DMS 273 treated with DMSO at 0.1 percent for 48 hours (cell line): ENCODE measurements at places on chromosomes 16 and 17.

DNA sequence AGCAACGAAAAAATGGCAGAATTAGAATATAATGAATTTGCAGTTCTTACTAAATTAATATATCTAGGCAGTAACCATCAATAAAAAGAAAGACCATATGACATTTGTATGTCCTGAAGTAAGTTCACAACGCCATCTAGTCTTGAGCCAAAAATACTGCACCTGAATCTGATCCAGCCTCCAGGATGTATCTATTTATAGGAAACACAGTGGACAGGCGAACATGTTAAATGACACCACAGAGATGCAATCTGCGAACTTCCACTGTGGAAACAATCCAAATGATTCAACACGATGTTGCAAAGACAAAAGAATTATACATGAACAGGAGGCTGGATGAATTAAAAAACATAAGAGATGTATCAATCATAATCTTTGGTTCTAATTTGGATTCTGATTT, 197.6 kb downstream of the CDH13 start:
- no peak for DNase-seq

- DNase-seq = no peak
Observed at GRCh38 chr17:17053446-17054379, 11.5 kb downstream of the MPRIP start.

- no peak for DNase-seq
Observed at GRCh38 chr16:12082226-12082887, 105.8 kb downstream of the SNX29 start.

- no peak for DNase-seq
Observed at GRCh38 chr17:52673791-52674190, 515.3 kb upstream of the CA10 start.

DNA sequence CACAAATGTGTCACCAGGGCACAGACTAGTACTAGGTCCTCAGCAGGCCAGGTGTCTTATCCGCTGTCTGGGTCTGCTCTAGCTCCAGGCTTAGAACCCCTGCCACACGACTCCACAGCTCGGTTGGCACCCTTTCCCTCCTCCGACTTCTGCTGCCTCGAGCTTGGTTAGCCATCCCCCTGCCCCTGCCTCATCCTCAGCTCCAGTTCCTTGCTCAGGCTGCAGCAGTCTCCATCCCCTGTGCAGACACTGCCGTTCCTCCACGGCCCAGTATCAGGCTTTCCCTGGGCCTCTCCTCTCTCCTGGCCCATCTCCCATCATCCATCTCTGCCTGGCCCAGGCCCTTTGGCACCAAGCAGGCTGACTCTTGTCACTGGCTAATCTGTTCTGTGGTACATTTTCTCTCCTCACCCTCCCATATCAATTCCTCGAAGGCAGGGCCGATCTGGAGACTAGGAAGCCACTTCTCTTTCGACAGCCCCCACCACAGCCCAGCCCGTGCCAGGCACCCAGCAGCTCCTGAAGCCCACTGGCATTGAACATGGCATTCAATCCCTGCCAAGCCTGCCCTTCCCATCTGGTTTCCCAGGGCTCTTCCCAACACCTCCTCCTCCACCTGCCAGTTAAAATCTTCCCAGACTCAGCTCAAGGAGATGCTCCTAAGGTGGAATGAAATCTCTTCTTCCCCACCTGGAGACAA, 1.4 kb upstream of the GRN start:
- no peak for DNase-seq

- DNase-seq = no peak
Observed at GRCh38 chr17:7589204-7589868, 558 bp downstream of the SOX15 start.

GRCh38 chr17:4334332-4334731, 32.1 kb downstream of the UBE2G1 start:
- no peak for DNase-seq

- no peak for DNase-seq
Observed at GRCh38 chr17:11331547-11332513, 90.8 kb downstream of the SHISA6 start.
